ENCODE measurements at places on chromosomes 5 and 9.

DNA sequence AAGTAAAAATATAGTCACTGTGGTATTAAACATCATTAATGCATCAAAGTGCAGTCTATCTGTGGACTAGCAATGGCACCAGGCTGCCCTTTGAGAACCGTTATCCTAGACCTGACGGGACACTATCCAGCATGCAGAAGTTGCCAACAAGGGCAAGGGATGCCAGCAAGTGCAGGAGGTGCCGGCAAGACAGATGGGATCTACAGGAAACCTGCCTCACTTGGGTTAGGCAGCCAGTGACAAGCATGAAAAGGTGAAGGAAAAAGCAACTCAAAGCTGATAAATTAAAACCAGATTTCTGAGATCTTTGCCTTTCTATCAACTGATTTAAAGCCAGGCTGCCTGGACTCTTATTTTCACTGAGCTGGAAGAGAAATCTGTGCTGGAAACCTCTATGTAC lies 315.2 kb upstream of the PDE4D start:
- DNase-seq = no peak

GRCh38 chr5:137580030-137580429 lies 80.9 kb upstream of the SPOCK1 start:
- DNase-seq = no peak

- DNase-seq = no peak
Measured at GRCh38 chr9:128257086-128257825, 18.6 kb downstream of the GOLGA2 start.

DNA sequence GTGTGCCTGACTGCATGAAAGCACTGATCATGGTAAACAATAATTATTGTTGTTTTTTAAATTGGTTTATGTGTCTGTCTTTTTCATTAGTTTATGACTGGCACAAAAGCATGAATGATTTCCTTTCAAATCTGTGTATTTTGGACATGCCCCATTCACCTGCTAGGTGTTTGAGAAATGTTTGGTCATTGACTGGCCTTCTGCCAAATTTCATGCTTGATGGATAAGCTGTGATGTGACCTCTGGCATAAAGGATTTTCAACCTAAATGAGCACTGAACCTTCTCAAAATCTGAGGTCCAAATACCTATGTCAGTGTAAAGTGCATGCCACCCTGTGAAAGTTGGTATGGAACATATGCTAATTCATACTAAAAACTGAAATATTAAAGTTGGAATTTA lies 204.5 kb downstream of the BRINP1 start:
- no peak for DNase-seq

GRCh38 chr9:83066771-83067170 lies 3.8 kb upstream of the RASEF start:
- DNase-seq = no peak

DNA sequence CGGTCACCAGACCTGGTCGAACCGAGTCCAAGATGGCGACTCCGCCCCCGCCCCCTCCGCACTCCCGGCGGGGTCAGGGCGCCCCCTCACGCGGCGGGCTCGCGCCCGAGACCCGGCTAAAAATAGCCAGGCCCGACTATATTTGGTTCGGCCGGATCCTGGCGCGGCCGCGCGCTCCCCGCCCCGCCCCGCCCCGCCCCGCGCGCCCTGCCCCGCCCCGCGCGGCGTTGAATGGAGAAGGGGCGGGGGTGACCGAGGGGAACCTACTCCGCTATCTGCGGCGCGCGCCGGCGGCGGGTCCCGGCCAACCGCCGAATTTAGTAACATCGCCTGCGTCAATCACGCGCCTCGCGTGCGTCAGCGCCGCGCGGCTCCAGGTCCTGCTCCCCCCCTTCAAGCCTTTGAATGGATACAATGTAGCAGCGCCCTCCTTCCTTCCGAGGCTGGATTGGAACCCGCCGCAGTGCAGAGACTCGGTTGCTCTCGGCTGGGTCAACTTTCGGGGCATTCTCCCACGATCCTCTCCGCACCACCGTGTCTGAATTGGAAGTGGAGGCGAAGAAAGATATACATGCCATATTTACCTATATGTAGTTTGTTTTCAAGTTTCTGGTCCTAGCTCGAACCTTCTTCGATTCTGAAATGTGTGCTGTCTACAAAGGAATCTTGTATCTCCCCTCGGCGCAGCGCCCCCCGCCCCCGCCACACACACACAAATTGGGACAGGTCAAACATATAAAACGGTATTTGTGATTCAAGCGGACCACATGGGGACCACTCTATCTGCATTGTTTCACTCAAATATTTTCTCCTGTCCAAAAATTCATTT lies 1.6 kb upstream of the NR4A3 start:
- DNase-seq = peak; percentile 95

- no peak for DNase-seq
Measured at GRCh38 chr5:61177716-61178115, 15.4 kb upstream of the SMIM15 start.

All from SJCRH30 (cell line).